ENCODE measurements at places on chromosomes 3 and 15.

- DNase-seq = peak; percentile 12
Observed at GRCh38 chr15:93152360-93152759, 63.3 kb upstream of the RGMA start.

GRCh38 chr15:76932135-76932966, 802 bp downstream of the RCN2 start:
- no peak for DNase-seq

DNA sequence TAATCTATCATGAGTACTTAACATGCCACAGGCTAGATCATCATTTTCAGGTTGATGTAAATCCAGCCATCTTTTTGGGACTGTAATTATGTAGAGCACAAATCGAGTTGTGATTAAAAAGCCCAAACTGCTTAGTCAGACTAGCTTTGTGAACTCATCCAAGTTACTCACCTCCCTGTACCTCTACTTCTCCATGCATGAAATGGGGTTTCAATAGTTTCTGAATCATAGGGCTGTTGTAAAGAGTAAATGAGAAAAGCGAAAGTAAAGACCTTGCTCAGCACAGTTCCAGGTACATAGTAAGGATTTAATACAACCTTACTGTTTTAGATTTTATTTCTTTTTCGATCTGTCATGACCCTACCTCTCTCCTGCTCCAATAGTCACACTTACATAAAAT, 85.6 kb upstream of the GAP43 start:
- no peak for DNase-seq

DNA sequence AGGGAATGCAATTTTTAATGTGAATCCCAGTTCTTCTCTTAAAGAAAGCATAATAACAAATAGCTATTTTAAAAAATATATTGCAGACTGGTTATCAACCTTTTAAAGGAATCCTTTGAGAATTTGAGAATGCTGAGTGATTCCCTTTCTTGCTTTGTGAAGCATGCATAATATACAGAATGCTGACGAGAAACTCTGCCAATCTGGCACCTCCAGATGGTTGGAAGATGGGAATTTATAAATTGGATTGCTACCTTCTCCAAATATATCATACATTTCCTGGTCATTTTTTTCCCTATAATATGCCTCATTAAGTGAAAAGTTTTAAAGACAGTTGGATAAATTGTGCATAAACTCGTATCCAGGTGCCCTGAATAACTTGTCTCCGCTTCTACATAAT, 333.9 kb upstream of the ARPP21 start:
- DNase-seq = no peak

DNA sequence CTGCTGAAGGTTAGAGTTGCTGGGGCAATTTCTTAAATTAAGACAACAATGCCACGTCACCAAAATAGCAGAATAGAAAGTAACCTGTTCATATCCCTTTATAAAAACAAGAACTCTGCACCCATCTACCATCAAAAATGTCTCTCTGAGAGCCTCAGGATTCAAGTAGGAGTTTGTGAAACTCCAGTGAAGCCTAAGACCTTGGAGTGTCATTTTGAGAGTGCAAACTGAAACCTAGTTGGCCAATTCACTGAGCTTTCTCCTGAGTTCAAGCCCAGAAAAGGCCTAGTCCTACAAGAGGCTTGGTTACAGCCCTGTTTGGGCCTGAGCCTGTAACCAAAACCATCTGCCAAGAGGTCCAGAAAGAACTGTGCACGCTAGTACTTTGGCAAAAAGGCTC, 335.1 kb downstream of the EFHB start:
- no peak for DNase-seq

DNA sequence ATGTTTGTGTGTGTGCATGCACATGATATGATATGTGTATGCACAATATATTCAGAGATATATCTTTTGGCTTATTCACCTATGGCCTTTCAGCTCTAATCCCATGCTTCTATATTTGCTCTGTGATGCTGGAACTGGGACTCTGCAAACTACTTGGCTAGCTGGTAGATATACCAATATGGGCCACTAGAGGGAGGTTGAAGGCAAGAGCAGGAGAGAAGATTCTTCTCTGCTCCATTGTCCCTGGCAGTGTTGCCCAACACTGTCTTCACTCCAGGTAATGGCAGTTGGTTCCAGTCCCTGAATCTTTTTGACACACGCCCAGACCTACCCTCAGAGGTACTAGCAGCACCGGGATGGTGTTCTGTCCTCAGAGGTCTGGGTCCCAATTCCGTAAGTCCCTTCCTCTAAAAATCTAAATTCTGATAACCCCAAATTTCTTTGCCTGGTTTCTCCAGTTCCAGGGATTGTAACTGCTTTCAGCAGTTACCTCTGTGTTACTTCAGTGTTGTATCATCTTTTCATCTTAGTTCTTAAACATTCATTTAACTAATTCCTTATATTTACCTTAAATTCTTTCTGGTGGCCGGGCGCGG, 44.7 kb downstream of the GTPBP8 start:
- no peak for DNase-seq

- DNase-seq = no peak
Observed at GRCh38 chr15:85479071-85479647, 98.8 kb downstream of the AKAP13 start.

GRCh38 chr15:71807125-71807629, 3.2 kb upstream of the NR2E3 start:
- no peak for DNase-seq

DNA sequence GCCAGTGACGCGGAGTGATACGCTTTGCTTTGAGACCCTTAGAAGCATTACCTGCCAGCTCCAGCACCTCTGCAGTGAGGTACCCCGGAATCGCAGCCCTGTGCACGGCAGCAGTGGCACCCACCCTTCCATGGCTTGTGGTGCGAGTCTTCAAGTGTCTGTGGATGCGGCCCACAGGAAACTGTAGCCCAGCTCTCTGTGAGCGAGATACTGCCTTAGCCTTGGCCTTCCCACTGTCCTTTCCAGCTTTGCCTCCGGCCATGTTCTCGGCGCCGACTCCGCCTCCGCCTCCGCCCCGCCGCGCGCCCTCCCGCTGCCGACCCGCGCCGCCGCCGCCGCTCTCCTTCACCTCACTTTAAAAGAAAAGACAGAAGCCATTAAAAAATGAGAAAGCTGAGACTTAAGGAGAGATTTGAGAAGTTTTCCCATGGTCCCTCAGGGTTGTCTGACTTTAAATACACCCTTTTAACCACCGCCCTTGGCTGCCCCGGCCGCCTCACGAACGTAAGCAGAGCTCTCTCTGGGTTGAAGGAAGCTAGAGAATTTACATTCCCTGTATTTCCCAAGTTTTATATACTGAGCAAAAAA, 78.5 kb upstream of the FAM174B start:
- no peak for DNase-seq

DNA sequence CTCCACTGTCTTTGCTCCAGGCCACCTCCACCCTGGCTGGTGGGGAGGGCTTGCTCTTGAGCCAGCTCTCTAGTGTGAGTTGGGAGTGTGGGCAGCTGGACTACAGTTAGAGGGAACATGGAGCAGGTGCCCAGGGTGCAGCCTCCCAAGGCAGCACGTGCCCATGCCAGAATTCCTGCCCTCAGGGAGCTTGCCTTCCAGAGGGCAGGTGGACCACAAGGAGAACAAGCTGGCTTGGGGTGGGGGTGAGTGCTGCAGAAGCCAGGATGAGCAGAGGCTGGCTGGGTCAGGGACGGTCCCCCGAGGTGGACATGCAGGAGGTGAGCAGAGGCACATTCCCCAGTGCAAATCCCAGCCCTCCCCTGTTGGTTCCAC, 89.5 kb downstream of the VGLL4 start:
- no peak for DNase-seq

DNA sequence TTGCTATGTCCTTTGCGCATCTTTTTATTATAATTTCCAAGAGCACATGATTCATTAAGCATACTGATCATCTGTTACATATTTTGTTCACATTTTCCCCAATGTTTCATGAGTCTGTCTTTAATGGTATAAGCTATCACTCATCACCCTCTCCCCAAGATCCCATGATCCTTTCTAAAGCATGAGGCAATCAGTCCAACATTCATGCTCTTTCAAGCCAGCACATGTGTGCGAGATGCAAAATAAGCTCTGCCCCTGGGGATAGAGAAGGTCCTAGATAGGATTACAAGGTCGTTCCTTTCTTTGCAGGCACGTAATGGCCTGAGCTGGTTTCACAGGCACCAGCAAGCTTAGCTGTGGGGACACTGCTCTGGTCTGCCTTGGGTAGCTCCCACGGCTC, 32.2 kb upstream of the B3GNT5 start:
- no peak for DNase-seq

DNA sequence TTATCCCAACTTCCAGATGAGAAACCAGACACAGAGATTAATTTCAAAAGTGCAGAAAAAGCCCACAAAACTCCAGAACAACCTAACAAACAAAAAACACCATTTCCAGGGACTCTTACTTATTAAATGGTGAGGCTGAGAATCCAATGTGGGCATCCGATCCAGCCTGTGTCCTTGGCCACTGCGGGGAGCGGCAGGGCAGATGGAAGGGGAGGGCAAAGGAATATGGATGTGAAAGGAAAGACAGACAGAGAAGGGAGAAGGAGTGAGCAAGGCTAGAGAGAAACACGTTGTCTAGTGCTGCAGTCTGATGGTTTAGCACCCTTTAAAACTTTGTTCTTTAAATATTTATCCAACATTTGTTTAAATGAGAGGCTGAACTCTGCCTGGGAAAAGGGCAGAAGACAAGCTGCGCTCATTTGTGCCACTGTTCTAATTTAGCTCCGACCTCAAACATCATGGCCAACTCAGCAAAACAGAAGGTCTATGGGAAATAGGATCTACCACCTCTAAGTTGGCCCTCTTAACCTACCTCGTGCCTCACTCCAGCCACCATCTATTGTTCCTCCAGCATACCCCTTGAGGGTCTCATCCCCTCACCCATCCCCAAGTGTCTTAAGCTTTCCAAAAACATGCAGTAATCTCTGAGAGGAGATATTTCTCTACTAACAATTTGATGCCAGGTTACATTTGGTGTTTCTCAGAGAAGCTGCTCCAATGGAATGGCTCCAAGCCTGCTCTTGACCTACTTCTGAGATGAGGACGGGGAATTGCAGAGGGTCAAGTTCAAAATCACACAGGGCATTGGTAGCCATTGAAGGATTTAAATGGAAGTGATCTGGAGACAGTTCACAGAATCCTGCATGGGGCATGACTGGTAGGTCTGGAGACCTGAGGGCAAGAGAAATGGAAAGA, 77.4 kb downstream of the CD47 start:
- no peak for DNase-seq

GRCh38 chr3:12556314-12556689, 585 bp upstream of the MKRN2 start:
- DNase-seq = no peak

- DNase-seq = no peak
Observed at GRCh38 chr15:40471808-40472150, 995 bp downstream of the CHST14 start.

GRCh38 chr3:167941234-167941995, 154.3 kb downstream of the GOLIM4 start:
- DNase-seq = no peak

GRCh38 chr3:12307136-12307535, 18.3 kb downstream of the PPARG start:
- DNase-seq = no peak

GRCh38 chr3:154324919-154325318, 632 bp upstream of the DHX36 start:
- no peak for DNase-seq

GRCh38 chr15:39642011-39642640, 61.2 kb downstream of the THBS1 start:
- DNase-seq = no peak

- no peak for DNase-seq
Observed at GRCh38 chr3:18237251-18238005, 187.7 kb downstream of the SATB1 start.

GRCh38 chr15:60520825-60521368, 42.0 kb upstream of the ICE2 start:
- peak; percentile 76 for DNase-seq

- DNase-seq = peak; percentile 2
Observed at GRCh38 chr15:79595995-79596622, 164.0 kb downstream of the MINAR1 start.

DNA sequence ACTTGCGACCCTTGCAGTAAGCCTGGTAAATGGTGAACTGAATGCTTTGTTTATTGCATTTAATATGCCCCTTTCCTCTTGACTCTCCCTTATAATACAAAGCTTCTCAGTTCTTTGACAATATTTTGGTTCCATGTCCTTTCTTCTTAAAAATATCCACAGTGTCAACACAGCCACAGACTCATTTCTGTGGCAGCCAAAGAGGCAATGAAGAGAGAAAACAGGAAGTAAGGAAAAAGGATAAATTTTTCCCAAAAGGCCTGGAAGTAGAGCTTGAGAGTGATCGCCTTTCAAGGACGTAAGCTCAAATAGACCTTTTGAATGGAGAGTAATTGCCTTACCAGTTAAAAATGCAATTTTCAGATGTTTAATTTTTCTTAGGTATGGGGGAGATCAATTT, 59.4 kb downstream of the PEX5L start:
- no peak for DNase-seq

GRCh38 chr3:87311309-87311708, 34.9 kb upstream of the POU1F1 start:
- no peak for DNase-seq

DNA sequence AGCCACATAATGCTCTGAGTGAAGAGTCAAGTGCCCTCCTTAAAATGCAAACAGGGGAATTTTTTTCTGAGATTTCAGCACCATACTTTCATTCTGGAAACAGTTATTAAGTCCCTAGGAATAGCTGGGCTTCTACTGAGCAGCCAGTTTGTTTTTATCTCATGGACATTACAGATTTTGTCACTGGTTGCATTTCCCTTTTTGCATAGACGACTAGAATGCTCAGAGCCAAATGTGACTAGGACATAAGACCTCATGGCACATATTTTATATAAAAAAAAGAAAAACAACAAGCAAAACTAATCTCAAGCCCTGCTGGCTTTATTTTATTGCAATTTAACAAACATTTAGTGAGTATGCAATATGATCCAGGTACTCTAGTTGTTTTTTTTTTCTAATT, 112.7 kb upstream of the NANOGP8 start:
- no peak for DNase-seq

DNA sequence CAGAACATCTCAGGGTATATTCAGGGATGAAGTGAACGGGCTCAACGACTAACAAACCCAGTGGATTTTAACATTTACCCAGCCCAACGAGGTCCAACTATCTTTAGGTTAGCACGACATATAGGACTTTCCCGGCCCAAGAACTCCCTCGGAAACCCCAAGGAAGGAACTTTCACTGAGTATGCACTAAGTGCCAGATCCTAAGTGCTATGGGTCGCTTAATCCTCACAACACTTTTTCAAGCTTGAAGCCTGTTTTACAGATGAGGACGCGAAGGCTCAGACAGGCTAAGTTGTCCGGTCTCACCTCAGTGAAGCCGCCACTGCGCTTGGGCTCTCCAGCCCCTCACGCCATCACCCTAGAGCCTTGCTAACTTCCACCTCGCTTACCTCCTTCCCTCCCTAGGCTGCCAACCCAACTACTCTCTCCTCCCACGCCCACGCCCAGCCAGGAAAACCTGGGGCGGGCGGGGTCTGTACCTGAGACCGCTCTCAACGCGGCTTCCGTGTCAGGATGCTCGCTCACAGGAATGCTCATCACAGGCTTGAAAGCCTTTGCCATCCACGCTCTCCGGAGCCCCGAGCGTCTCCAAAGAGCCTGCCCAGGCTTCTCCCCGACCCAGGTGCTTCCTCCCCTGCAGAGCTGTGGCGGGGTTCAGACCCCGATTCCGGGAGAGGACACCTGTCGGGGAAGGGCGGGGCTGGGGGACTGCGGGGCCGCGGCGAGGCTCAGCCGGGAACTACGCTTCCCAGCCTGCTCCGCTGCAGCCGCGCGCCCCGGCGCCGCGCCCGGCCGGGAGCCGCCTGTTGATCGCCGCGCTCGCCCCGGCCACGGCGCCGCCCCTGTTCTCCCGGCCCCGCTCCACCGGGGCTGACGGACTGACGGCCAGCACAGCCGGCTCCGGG, at the start of gene TMOD2:
Gene TMOD2 (plus strand): TSS at position 806 of the 905 bp plus-strand sequence. CDS start 14,845 bp downstream, outside the sequence.
- DNase-seq = no peak

Data from stimulated activated CD4-positive, alpha-beta T cell treated with anti-CD3 and anti-CD28 coated beads, Interleukin-1b, Interleukin-23, amount 100 ng/mL, for 4 hours (primary cell).